ENCODE measurements at places on chromosomes 3 and 15.

- DNase-seq, result no peak
These were observed 68.5 kb downstream of the VPS8 start for GRCh38 chr3:184880276-184881019.

GRCh38 chr3:171704002-171704401 lies 106.3 kb downstream of the PLD1 start:
- no peak for DNase-seq

DNA sequence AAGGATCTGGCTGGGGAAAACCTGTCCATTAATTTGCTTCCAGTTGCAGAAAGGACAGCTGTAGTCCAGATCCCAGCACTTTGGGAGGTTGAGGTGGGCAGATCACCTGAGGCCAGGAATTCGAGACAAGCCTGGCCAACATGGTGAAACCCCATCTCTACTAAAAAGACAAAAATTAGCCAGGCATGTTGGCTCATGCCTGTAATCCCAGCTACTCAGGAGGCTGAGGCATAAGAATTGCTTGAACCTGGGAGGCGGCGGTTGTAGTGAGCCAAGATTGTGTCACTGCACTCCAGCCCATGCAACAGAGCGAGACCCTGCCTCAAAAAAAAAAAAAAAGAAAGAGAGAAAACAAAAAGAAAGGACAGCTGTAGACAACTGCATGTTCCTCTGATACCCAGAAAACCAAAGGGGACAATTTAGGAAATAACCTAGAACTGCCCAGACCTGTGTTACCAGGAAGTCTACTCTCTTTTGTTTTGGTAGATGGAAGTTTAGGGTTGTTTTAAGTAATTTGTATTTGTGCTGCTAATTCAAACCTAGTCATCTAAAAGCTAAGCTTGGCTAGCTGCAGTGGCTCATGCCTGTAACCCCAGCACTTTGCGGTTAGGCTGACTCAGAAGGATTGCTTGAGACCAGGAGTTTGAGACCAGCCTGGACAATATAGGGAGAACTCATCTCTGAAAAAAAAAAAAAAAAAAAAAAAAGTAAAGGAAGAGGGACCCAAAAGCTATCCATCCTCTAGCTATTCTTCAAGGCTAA lies 22.7 kb downstream of the EXD1 start:
- no peak for DNase-seq

GRCh38 chr3:44482721-44483120 lies 5.3 kb upstream of the ZNF445 start:
- DNase-seq, result no peak

GRCh38 chr3:7371693-7372572 lies 511.0 kb downstream of the GRM7 start:
- DNase-seq, result no peak

Measured in T-helper 1 cell (primary cell).